ENCODE measurements at places on chromosomes 5 and 9.
A peak's percentile ranks its signal among the peaks of the same experiment; 100 is the strongest.

GRCh38 chr5:142360051-142360498 is 35.3 kb upstream of the SPRY4 start:
- DNase-seq = no peak

DNA sequence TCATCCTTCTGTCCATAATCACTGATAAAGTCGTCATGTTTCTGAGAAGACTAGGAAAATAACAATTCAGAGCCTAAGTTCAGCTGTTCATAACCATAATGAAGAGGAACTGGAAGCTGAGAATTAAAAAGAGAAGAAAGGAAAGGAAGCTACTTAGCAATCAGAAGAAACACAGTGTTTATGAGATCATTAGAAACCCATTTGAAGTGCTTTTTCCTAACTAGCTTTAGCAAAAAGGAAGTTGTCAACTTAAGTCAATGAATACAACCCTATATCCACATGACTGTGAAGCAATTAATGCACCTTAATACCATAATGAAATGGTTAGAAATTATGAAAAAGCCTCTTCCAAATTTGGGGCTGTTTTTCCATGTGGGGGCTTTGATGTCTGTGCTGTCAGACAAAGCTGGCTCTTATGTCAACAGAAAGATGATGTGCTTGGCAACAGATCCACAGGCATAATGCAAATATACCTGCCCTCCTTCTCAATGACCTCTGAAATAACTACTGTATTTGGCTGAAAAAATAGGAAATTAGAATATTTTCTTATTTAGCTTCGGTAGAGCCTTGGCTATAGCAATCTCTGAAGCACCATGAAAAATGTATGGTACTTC is 463.5 kb downstream of the RASEF start:
- DNase-seq = no peak

GRCh38 chr5:76765249-76765648 is 49.3 kb downstream of the F2R start:
- DNase-seq = no peak

- peak; percentile 23 for DNase-seq
Measured at GRCh38 chr5:179700401-179700918, 1.7 kb downstream of the CANX start.

DNA sequence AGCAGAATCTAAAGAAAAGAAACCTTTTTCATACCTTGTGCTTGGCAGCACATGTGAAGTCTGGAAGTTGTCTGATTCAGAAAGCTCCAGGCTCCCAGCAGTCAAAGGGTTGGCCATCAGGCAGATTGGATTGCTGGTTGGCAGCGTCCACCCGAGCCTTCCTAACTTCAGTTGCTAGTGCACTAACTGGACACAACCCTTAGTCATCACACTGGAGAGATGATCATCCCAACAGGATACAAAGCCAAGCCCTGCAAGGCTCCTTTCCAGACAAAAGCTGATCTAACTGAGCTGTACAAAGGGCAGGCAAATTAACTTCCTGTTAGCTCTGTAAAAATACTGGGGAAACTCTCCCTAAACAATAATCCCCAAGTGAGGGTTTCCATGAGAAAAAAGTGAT is 185.6 kb downstream of the SNX18 start:
- no peak for DNase-seq

DNA sequence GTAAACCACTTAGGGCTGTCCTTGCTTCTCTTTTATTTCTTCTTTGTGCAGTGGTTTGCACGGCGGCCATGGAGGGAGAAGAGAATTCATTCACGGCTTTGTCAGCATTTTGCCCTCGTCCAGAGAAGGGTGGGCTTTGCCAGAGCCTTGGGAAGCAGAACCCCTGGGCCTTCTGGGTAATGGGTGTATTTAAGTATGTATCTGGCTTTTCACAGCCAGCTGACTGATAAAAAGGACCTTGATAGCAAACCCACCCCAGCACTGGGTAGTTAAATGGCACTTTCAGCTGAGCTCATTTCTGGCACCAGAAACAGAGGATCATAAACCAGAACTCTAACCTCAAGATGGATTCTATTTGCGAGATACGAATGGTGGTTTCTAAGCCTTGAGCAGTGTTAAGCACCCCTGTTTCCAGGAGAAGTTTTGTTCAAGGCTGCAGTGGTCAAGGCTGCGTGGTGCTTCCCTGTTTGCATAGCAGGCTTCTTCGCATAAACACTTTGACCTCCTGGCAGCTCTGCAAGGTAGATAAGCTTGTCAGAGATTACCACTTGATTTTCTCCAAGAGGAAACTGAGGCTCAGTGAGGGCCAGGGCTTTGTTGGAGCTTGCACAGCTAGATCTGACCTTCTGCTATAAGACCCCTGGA is 441.6 kb upstream of the KLF4 start:
- no peak for DNase-seq

DNA sequence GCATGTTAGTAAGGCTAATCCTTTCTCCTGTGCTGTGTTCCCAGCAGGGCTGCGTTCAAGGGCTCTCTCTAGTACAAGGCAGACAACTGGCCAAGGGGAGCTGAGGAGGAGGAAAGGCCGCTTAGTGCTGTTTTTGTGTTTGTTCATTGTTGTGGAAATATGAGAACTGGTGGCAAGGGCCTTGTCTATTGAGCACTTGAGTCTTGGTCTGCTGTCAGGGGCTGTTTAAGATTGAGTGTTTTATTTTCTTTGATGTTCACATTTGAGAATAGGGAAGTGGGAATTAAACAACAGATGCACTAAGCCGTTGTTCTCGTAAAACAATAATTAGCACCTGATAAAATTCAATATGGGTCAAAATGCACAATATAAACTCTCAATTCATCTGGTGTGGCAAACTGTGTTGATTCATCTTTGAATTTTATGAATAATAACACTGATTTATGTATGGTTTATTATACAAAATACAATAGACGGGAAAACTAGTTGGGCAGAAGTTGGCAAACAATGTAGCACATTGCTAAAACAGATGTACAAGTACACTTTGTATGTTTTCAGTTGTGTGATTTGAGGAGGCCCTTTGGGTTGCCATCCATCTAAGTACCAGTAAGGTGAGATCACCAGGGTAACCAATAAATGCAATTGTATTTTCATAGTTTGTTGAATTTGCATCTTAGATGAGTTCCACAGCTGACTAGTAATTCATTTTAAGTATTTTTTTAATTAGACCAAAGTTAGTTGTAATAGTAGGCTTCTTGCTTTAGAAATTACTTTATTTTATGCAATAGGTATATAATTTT is 97.6 kb upstream of the GRHPR start:
- peak; percentile 13 for DNase-seq

- DNase-seq = no peak
Measured at GRCh38 chr5:119302449-119302848, 53.4 kb upstream of the TNFAIP8 start.

GRCh38 chr5:15574806-15575325 is 74.9 kb downstream of the FBXL7 start:
- no peak for DNase-seq

GRCh38 chr5:123000731-123001130 is 35.8 kb downstream of the PPIC start:
- no peak for DNase-seq

GRCh38 chr5:96975656-96976055 is 39.8 kb downstream of the LNPEP start:
- no peak for DNase-seq

DNA sequence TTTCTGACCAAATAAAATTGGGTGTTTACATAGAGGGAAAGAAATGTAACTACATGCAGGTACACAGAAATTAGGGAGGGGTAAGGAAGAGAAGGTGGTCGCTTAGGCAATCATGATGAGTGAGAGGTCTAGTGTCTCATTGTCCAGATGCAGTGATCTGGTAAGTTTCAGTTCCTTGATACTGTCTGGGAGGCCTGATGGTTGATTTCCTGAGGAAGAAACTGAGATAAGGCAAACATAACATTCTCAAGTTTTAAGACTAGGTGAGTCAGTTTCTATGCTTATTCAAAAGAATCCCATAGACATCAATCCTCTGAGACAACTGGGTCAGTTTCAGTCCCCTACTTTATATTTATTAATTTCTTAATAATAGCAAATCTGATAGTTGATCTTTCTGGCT is 843.3 kb upstream of the CDH10 start:
- no peak for DNase-seq

Data from GM23338 (cell line).